Stimulated activated naive CD8-positive, alpha-beta T cell treated with anti-CD3 and anti-CD28 coated beads, Interleukin-15, amount 100 ng/mL, for 72 hours (primary cell): ENCODE measurements at places on chromosomes 12 and 14.

GRCh38 chr14:29236401-29236800 lies 469.8 kb downstream of the FOXG1 start:
- DNase-seq = no peak

DNA sequence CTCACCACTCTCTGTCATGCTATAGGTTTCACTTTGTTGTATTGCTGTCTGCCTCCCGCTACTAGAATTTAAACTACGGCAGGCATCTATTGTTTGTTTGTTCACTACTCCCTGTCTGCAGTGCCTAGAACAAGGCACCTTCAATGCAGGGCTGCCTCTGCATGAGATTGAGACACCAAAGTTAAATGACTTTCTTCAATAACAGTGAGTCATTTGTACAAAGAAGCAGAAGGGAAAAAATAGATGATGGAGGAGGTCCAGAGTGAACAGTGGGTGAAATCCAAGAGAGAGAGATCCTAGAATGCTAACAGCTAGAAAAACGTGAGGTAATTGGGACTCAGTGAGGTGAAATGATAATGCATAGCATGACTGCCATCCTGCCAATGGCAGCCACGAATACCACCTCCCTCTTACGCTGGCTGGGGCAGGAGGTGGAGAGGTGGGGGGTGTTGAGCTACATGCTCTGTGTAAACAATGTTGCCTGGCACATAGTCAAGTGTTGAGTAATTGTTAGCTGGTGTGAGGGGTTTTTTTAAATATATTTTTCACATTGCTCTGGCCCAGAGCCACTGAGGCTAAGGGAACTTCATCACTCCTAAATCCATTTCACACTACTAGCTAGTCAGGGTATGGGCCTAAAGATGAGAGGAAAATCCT lies 367.6 kb downstream of the RPS29 start:
- no peak for DNase-seq

DNA sequence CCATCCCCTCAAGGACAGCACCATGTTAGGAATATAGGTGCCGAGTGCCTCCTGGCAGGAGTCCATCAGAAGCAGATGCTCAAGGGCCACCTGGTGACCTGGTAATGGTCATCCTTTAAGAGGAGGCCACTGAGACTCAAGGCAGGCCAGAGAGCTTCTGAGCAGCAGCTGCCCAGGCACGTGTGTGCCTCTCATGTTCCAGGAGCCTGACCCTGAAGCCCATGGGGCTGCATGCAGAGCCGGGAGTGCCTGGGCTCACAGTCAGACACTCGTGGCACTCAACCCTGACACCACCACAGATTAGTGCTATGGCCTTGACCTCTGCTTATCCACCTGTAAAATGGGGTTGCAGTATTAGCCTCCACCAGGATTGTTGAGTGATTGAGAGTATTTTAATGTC lies 45.6 kb downstream of the C14orf132 start:
- DNase-seq = no peak

DNA sequence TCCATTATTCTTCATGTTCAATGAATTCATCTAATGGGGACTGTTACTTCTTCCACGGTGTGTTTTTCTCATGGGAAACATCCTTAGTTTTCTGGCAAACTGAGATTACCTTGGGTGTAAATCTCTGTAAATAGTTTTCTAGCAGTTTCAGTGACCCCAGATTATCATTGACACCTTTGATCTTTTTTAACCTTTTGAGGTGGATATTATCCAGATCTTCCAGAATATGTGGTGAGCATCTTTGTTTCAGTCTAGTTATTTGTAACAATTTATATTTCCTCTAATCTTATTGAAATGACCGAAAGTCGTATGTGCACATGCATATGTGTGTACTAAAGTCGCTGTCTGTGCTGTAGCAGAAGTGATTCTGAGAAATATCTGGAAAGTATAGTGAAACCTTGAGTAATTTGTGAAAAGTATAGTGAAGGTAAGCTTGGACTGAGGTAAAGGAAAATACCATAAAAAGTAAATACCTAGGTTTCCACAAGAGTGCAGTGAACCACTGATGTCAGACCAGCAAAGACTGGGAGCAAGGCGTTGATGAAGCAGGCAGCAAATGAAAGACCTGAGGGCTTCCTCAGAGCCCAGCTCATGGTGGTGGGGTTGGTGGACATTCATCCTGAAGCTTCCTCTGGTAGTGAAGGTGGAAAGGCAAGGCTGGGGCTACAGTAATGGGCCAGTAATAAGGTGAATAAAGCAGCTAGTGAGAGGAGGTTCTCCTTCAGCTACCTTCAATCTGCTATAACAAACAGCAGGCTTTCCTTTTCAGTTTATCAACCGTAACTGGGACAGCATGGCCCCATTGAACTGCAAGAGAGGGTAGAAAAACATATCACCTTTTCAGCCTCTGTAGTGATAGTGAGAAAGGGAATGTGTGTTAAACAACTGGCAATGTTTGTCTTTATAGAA lies 480.2 kb upstream of the FBXO33 start:
- no peak for DNase-seq

DNA sequence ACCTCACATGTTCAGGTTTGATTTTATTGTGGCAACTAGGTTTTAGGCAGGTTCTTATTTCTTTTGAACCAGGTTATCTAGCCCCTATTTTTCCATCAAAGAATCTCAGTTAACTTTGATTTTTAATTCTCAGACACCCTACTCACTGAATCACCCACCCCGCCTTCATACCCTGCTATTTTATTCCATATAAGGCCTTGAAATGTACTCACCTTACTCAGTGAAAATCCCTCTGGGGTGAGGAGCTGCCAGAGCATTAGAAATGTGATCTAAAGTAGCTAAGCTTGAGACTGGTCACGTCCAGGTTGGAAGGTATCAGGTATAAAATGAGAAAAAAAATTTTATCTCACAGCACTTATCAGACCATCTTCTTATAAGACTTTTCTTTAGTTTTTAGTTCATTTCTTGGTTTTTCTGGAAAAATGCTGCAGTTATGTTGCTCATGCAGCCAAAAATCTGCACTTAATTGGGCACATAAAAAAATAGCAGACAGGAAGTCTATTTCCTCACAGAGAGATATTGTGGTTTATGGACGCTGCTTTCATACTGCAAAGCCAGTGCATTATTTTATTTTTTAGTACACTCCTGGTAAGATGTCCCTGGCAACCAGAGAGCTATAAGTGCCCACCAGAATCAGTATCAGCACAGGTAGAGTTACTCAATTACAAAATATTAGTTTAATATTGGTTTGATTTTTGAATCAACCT lies 101.5 kb upstream of the CCDC91 start:
- no peak for DNase-seq
